ENCODE measurements at places on chromosomes 7 and 10. TPM values are rescaled to one million over a fixed set of nuclear protein-coding genes. Genes with fewer than 3 reads are reported as not detected.

DNA sequence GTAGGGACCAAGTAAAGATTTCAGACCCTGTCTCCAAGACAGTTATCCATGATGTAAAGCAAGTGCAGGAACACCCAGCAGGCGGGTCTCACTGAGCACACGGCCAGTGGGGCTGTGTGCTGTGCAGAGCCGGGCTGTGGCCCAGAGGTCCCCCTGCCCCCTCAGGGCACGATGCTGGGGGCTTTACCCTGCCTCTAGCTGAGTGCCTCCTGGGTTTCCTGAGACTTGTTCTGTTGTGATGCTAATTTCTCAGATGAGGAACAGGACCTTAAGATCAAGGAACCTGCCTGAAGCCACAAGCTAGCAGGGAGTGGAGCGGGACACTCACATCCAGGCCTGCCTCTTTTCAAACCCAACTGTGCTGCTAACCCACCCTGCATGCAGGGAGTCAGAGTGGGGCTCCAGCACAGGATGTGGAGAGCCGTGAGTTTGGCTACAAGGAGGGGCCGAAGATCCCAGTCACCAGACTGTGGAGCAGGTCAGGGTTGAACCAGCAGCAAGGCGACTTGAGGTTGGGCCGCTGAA is 76.1 kb upstream of the LYZL2 start:
- no peak for DNase-seq

GRCh38 chr7:91913612-91914011 is 27.1 kb upstream of the AKAP9 start:
- no peak for DNase-seq

- no peak for DNase-seq
These were observed 102.6 kb upstream of the PFKP start for GRCh38 chr10:2964632-2965296.

Gene BAG3
- total RNA-seq = 79.8 TPM

Gene INMT
- 5.8 TPM for total RNA-seq

- DNase-seq = no peak
These were observed 13.5 kb downstream of the IQCE start for GRCh38 chr7:2572101-2572842.

DNA sequence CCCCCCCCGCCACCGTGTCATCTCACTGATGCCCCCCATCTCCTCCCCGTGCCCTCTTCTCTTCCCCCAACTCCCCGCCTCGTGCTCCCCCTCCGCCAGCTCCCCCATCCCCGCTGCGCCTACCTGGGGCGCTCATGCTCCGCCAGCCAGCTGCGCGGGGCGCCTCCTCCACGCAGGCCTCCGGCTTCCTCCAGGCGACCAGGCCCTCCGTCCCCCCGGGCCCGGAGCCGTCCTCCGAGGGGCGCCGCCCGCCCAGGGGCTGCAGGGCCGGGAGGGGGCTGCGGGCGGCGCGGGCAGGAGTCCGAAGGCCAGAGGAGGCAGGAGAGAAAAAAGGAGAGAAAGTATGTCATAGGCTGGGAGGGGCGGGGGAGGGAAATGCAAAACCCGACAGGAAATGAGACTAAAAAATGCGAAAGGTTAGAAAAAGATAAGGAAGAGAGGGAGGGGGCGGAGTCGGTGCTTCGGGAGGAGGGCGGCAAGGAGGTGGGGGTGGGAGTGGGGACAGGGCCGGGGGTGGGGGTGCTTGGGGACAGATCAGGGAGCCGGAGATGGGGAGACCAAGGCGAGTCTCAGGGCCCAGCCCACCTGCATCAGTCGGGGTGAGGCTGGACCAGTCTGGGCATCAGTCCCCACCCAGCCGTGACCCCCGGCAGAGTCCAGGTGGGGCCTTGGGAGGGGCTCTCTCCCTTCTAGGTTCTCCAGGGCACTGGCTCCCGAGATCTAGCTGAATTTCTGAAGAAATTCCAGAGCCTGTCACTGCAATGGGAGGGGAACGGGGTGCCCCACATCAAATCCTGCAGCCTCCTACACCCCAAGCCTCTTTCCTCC is at the start of gene CARD11:
Gene CARD11, minus strand, starts transcription at position 324 of the 828 bp plus-strand sequence. CDS start 85,361 bp downstream, outside the sequence.
- peak; percentile 63 for DNase-seq

DNA sequence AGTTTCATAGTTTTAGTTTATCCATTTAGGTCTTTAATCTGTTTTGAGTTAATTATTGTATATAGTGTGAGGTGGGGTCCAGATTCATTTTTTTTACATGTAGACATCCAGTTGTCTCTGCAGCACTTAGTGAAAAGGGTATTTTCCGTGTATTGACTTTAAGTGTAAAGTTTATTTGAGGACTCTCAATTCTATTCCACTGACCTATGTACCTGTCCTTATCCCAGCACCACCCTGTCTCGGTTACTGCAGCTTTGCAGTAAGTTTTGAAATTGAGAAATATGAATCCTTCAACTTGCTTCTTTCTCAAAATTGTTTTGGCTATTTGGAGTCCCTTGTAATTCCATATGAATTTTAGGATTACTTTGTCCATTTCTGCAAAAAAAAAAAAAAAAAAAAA is 29.8 kb downstream of the FHIP2A start:
- no peak for DNase-seq

GRCh38 chr7:46237466-46237865 is 316.4 kb upstream of the IGFBP3 start:
- no peak for DNase-seq

GRCh38 chr10:126777714-126778113 is 107.2 kb upstream of the C10orf90 start:
- DNase-seq = no peak

Gene CDHR3
- total RNA-seq = 6.5 TPM

- no peak for DNase-seq
These were observed 90.5 kb downstream of the RPS24 start for GRCh38 chr10:78124167-78124566.

Gene SPDYE3
- not detected for total RNA-seq

DNA sequence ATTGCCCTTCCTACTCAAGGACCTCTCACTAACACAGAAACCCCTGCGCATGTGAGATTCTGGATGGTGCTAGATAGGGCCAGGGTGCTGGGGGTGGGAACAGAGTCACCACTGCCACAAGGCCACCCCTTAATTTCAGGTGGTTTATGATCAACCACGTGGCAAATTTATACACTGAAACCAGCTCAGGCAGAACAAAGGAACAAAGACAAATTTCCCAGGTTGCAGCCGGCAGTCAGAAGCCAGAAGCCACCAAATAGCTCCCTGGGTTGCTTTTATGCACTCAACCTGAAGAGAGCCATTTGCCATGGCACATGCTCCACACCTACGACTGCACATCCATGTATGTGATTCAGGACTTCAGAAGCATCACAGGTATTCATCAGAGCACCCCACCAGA is 2.5 kb downstream of the VOPP1 start:
- no peak for DNase-seq

DNA sequence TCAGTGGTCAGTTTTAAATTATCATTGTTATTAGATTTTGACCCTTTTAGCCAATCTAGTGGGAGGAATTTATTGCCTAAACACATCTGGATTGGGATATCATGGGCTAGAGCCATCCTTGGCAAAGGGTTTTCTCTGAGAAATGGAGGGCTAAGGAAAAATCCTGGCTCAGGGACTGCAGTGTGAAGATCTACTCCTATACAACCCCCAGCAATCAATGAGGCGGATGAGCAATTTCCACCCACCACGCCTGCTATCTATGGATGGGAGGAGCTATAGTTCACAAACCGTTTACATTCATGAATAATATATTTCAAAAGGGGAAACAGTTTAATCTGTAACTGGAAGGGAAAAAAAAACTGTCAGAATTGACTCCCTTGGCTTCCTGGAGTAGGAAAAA is 2.7 kb downstream of the CAV1 start:
- DNase-seq = no peak

Gene OPALIN
- not detected for total RNA-seq

DNA sequence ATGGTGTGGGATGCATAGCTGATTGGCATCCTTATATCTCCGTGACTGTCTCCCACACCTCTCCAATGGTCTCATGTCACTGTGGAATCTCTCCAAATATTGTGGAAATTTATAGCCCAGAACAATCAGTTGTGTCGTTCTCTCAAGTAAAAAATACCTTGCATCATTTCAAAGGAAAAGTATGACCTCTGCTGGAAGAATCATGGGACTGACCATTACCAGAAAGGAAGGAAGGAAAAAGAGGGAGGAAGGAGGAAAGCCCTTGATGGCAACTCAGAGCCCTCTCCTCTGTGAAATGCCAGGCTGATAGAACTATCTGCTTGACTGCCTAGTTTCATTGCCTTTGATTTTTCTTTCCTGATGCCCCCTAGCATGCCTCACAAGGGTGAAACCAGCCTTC is 76.3 kb downstream of the FOXI2 start:
- DNase-seq = no peak

GRCh38 chr7:157952841-157953645 is 616.2 kb downstream of the DNAJB6 start:
- DNase-seq = no peak

Gene SH3PXD2A
- total RNA-seq = 67.7 TPM

DNA sequence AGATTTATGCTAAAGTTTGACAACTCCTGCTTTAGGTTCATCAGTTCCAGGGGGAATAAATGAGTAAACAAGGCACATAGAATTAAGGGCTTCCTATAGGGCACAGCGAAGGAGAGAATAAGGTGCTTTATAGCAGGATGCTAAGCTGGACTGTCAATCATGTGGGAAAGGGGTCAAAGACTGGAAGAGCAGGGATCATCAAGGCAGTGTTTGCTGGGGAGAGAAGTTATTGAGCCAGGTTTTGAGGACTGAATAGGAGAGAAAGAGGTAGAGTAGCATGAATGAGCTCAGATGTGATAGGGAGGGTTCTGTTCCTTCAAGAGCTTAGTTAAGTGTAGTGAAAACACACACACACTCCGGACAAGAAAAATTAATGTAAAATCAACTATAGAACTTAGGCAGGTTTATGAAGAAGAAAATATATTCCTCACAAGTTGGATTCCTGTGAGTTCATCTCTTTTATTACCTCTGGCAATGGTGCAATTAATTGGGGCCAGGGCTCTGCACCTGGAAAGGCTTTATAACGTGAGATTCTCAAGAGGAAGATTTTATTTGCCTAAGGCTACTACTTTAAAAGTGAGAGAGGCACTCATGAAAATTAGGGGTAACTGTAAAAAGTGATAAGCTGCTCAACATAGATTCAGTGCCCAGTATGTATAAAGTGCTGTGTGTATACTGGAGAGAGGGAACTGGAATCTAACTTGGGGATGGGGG is 222.4 kb downstream of the AUTS2 start:
- DNase-seq = no peak

DNA sequence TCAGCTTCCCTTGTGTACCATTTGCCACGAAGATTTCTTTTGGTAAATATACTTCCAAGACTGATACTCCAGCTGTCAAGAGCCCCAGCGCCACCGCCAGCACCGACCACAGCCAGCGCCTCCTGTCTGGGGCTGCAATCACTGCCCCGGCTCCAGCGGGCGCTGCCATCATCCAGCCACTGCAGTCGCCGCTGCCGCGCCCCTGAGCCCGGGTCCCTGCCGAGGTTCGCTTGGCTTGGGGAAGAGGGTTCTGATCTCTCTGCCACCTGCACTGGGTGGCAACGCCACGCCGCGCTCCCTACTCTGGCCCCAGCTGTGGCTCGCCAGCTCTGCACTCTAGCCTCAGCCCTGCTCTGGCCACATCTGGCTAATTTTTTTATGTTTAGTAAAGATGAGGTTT is 57.7 kb upstream of the ZNF138 start:
- DNase-seq = no peak

DNA sequence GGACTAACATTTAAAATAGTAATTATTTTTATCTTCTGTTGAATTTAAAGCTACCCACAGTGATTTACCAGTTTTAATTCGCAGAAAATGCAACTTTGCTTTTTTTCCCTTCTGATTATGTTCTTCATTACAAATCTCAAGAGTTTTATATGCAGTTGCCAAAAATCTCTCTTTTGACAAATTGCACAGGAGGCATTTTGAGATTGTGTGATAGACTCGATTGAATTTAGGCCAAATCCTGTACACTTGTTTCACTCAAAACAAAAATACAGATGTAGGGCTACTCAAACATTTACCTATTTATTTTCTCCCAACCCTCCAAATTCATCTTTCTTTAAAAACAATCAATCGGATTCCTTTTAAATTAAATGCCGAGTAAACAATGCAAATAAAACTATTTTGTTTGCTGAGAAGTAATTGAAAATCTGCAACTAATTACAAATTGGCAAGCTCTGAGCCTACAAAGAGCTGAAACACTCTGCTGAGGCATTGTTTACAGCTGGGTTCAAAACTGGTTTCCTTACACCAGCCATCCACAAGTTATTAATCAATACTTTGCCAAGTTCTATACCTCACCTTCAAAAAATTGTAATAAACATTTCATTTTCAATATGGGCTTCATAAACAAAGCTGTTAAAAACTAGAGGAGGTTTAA is 214.9 kb upstream of the TCF7L2 start:
- DNase-seq = no peak

DNA sequence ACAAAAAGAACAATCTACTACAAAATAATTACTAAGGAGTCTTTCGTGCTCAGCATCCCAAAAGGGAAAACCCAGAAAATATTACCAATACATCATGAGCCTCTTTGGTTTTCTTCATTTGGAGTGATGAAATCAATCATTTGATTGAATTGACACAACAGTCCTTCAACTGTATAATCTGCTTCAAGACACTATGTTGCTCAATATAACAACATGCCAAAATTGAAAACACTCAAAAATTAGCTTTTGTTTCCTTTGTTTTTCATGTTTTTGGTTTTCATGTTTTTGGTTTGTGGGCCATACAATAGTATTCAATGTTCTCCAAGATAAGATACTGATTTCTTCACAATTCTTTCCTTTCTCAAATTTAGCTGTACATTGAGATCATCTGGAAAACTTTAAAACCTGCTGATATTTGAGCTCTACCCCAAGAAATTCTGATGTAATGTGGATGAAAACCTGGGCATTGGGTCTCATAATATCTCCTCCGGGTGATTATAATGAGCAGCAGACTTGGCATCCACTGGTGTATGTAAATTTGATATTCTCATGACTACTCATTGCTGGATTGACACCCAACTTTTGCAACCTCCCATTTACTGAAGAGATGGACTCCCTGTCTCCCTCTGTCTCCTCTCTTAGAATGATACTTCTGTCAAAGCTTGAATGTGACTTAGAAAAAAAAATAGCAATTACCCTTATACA is 4.6 kb downstream of the SOSTDC1 start:
- DNase-seq = no peak

Data from suprapubic skin (tissue), 4 donors.